ENCODE measurements at places on chromosomes 5 and 9.

DNA sequence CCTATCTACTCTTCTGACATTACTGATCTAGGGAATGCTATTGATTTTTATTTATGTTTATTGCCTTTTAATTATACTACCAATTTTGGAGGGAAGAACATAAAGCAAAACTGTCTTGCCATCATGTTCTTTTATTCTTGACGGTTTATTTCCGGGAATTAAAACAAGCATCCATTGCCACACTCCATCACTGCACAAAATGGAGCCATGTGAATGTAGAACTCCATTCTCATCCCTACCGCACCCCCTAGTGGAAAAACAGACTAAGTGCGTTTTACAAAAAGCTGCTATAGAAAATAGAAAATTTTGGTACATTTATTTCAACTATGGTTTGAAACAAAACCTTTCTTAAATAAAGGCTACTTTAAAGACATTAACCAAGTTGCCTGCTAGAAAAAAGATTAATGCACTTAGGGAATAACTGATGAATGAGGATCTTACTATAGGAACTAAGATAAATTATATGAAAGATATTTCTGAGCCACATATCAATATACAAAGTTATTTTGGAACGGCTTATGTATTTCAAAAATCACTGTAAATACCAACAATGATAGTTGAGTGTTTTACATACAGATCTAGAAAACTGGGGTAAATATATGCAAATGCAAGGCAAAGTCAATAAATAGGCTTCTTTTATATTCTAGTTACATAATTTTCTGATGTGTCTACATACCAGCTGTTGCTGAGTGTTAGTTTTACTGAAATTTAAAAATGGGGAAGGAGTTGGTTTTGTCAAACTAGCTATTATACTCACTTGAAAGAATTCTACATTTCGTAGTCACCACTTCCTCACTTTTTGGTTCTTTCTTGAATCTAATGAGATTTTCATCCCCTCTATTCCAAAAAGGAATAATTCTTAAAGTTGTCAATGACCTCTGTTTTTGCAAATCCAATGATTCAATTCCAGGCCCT is 26.5 kb downstream of the OXCT1 start:
- no peak for DNase-seq

DNA sequence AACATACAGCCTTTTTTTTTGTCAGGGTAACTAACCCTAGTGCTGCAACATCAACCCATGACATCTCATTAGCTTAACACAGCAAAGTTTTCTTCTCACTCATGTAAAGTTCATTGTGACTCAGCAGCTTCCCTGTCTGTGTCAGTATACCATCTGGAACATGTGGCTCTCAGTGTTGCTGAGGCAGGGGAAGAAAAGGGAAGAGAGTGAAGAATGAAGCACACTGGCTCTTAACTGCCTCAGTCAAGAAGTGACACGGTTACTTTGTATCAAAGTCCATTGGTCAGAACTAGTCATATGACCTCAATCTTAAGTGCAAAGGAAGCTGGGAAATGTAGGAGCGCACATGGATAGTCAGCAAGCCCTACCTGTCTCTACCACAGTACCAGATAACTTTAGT is 185.0 kb upstream of the ELL2 start:
- DNase-seq = no peak

DNA sequence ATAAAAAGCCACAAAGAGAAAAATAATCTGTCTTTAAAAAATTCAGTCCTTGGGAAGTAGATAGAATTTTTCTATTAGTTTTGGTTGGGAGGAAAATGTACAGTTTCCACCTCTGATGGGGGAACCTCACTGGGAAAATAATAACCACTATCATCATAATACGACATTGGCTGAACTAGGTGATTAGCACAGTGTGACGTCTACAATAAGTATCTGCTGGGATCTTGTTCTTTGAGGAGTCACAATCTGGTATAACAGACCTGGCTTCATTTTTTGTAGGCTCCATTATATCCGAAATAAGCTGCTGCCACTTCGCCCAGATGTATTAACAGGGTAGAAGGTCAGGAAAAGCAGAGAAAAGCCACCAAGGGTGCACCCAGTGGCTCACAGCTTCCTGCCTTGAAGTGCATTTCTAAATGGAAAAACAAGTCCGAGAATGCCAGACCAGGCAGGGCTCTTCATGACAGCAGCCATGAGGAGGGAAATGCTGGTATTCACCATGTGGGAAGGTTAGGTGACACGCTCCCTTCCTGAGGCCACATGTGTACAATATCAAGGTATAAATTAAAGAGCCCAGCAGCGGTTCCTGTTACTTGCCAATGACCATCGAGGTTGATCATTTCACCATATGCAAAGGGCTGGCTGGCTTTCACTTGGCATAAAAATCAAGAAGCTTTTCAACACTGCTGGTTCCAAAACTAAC is 152.8 kb downstream of the PRELID2 start:
- no peak for DNase-seq

DNA sequence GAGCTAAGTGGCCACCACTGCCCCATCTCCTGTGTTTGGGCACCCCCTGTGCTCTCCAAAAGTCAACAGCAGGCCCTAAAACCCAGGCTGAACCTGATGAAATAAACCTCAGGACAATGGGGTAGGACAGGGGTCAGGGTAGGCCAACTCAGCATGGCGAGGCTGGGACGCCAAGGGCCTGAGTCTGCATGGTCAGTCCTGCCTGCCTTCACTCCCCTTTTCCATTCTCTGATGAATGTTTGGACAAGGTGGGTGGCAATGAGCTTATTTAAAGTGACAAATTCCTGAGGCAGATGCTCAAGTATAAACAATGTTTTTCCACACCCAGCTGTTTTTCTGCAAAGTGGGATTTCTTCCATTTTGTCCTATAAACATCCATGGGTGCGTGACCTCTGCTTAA is 47.2 kb upstream of the CXCL14 start:
- no peak for DNase-seq

DNA sequence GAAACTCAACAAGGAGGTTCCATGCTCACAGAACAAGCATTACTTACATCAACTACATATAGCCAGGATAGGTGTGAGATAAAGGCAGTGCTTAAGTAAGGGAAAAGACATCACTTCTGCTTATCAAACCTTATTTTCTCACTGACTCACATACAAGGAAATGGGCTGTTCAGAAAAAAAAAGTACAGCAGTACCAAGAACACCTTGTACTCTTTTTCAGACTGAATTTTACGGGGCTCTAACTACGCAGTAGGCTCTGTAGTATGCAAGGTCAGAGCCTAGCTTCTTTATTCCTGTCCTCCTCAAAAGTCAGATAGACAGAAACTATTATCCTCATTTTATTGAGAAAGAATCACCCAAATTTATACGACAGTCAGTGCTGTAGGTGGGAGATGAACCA is 5.8 kb downstream of the PSMB7 start:
- DNase-seq = no peak

DNA sequence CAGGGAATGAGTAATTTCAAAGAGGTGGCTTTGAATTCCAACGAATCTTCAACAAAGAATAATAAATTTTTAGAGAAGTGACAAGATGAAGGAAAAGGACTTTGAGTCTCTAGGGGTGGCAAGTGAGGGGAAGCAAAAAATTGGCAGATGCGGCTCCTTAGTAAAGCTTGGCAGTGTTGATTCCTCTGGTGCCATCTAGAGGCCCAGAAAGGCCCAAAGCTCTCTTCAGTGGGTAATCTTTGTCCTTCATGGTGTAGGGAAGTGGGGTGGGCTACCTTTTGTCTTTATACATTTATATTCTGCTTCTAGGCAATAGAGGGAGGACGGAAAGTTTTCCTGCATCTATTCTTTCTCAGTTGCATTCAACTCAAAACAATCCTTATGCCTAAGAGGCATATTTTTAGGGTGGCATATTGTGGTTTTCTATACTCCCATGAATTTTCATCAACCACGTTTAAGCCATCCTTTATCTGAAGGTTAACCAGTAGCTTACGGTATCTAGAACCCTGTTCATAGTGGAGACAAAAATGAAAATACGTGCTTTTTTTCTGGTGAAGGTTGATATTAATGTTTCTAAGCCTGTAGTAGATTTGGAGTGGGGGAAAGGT is 17.5 kb upstream of the ROPN1L start:
- DNase-seq = no peak

- DNase-seq = no peak
These were observed 33.8 kb downstream of the EXOC3 start for GRCh38 chr5:476814-477175.

All from GOT3 (cell line).